ENCODE measurements at places on chromosomes 6 and 20.

GRCh38 chr6:38802497-38802896 lies 87.4 kb downstream of the DNAH8 start:
- no peak for DNase-seq

- DNase-seq = no peak
These were observed 736.0 kb downstream of the CD109 start for GRCh38 chr6:74431873-74432580.

GRCh38 chr6:14622909-14623505 lies 505.4 kb downstream of the CD83 start:
- no peak for DNase-seq

DNA sequence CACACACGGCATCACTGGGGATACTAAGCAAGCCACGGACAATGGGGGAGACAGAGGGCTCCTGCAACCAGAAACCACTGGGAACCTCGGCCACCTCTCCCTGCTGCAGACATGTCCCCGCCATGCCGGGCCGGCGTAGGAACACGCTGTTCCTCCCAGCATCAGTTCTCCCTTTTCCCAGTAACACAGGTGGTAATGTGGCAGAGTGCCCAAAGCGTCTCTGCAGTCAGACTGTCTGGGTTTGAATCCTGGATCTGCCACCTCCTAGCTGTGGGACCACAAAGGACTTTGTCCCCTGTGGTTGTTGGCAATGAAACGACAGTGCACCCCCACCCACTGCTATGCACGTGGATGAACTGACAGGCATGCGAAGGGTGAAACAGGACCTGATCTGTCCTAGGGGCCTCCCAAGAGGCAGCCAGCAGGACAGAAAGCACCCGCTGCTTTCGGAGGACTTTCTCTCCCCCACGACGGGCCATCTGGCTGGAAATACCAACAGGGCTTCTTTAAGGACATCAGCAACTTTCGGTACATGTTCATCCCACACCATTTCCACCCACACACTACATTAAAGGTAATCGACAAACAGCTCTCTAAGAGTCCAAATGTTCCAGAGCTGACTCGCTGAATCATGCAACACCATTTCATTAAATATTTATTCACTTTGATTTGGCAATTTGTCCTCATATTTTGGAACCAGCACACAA lies 74.1 kb downstream of the SULF2 start:
- no peak for DNase-seq

- no peak for DNase-seq
These were observed 5.5 kb downstream of the CDK19 start for GRCh38 chr6:110809792-110810191.

- no peak for DNase-seq
These were observed 18.5 kb downstream of the SDC4 start for GRCh38 chr20:45329497-45330319.

GRCh38 chr20:46203510-46203837 lies 85.4 kb downstream of the CD40 start:
- DNase-seq = no peak

- no peak for DNase-seq
These were observed 661.7 kb upstream of the CITED2 start for GRCh38 chr6:140036196-140036595.

GRCh38 chr20:34709831-34710567 lies 5.9 kb downstream of the TP53INP2 start:
- DNase-seq = peak; percentile 60

DNA sequence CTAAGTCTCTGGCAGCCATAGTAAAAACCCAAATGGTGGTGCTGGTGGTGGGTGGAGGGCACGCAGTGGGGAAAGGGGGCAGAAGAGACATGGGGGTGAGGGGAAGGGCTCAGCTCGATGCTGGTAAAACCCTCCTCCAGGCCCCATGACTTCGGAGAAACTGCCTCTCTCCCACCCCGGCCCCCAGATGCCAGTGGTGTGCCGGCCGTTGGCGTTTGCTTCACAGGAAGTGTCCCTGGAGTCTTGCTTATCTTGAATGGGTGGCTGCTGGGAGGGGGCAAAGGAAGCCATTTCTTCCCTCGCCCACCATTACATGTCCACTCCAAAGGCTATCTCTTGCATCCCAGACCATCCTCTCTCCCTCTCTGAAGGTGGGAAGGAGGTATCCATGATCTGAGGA lies 25.4 kb downstream of the VEGFA start:
- DNase-seq = no peak

DNA sequence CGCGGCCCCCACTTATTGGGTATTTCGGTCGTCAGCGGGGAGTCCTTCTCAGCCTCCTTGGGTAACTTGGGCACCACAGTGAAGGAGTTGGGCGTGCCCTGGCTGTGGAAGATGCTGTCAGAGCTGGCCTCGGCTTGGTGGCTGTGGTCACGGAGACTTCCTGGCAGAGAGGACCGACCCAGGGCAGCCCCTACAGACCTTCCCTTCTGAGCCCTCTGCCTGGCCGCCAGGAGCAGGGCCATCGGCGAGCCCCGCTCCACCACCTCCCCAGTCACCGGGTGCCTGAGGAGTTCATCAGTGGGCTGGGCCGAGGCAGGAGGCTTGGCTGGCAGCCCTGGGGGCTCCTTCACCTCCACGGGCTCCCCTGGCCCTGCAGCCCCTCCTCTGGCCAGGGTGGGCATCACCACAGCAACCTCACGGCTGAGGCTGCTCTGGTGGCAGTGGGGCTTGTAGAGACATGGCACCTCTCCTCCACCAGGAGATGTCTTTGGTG lies 37.2 kb downstream of the C6orf132 start:
- peak; percentile 16 for DNase-seq

GRCh38 chr6:111952274-111952673 lies 79.0 kb upstream of the FYN start:
- DNase-seq = no peak

- no peak for DNase-seq
These were observed 437.5 kb downstream of the TFAP2A start for GRCh38 chr6:9977411-9977810.

GRCh38 chr6:79750806-79751205 lies 119.7 kb downstream of the SH3BGRL2 start:
- no peak for DNase-seq

- no peak for DNase-seq
These were observed 97.6 kb downstream of the DTD1 start for GRCh38 chr20:18685406-18685805.

DNA sequence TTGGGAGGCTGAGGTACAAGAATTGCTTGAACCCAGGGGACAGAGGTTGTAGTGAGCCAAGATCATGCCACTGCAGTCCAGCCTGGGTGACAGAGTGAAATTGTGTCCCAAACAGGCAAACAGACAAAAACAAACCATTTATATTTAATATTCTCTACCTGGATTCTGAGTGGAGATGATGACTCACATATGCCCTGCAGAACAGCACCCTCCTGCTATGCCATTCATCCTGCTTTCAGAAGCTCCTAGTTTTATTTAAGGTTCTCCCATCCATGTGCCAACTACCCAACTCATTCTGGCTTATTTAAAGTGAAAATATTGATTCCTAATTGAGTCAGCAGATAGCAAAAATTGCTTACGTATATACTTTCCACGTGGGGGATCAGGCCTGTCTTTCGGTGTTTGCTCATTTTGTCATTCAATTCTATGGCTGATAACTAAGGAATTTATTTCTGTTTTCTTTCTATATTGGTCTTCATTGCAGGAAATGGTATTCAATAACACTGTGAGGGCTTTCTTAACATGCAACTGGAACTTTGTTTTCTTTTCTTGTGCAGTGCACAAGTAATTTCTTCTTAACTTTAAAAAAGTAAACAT lies 459.1 kb upstream of the JAG1 start:
- DNase-seq = no peak

DNA sequence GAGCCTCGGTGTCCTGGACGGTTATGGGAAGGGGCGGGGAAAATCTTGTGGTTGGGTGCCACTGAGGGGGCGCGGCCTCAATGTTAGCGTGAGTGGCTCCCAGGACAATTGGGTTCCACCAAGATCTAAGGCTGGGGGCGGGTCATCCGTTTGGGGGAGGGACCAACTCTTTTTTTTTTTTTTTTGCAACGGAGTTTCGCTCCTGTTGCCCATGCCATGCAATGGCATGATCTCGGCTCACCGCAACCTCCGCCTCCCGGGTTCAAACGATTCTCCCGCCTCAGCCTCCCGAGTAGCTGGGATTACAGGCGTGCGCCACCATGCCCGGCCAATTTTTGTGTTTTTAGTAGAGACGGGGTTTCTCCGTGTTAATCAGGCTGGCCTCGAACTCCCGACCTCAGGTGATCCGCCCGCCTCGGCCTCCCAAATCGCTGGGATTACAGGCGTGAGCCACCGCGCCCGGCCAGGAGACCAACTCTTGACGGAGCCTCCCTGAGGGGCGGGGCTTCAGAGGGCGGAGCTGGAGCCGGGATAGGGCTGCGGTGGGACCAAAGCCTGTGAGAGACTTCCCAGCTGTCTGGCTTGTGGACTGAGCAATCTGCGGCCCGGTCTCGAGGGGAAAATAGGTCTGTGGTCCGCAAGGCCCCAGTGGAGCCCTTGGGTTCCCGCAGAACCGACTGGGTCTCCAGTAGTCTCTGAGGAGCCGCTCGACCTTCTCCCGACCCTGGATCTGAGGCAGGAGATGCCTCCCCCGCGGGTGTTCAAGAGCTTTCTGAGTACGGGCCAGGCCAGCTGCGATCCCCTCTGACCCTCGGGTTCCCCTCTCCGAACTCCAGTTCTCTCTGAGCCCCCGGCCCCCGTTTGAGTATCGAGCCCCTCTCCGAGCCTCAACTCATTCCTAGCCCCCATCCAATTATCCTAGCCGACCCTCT lies 1.1 kb downstream of the SPAG4 start:
- DNase-seq = peak; percentile 78

GRCh38 chr20:15555913-15556312 lies 1017.3 kb downstream of the KIF16B start:
- DNase-seq = no peak

- DNase-seq = no peak
These were observed 32.7 kb downstream of the LRRC1 start for GRCh38 chr6:53827531-53827930.

- DNase-seq = no peak
These were observed 110.0 kb upstream of the SYNDIG1 start for GRCh38 chr20:24359321-24360027.

DNA sequence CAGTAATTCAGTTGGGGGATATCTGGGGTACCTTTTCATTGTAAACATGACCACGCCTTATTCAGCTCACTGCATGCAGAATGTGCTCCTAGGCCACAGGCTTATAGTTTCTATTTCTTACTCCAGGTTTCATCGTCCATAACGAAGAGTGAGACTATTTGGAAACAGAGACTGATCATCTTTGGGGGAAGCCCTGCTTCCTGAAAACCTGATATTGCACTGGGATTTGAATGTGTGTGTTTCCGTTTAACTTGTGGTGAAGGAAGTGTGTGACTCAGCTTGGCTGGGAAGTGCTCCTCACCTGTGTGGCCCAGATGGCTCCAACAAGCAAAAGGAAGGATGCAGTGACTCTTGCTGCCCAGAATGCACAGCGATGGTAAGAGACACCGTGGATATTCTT lies 19.6 kb upstream of the LTV1 start:
- DNase-seq = no peak

GRCh38 chr6:80095600-80095999 lies 10.9 kb upstream of the BCKDHB start:
- no peak for DNase-seq

DNA sequence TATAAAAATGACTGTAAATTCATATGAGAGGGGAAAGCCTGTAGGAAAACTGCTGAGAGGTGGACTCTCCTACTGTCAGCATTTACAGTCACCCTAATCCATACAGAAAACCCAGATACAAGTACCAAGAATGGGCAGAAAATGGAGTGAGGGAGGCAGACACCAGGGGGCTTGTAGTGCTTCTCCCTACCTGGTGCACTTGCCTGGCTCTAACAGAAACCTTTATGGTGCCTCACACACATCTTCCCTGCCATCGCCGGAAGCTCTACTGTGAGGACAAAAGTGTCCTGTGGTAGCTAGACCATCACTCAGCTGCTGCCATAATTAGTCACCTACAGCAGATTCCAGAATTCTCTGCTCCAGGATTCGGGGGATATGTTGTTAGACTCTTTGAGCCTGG lies 441.3 kb downstream of the TFAP2B start:
- no peak for DNase-seq

DNA sequence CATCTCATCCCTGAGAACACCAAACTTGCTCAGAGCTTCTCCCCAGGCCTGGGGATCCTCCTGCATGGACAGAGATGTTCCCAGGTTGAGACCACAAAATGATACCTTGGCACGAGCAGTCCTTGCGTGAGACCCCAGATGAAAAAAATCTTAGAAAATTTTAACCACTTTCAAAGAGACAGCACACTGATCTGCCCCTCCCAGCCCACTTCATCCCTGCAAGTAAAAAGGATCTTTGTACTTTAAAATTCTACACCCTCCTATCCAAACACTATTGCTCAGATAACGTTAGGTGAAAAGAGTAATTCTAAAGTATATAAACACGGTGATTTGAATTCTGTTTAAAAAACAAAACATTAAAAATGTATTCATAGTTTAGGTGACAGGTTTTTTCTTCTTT lies 98.5 kb downstream of the SLC23A2 start:
- no peak for DNase-seq

- no peak for DNase-seq
These were observed 53.5 kb upstream of the DEK start for GRCh38 chr6:18317850-18318249.

GRCh38 chr6:21537637-21538036 lies 55.9 kb upstream of the SOX4 start:
- DNase-seq = no peak

DNA sequence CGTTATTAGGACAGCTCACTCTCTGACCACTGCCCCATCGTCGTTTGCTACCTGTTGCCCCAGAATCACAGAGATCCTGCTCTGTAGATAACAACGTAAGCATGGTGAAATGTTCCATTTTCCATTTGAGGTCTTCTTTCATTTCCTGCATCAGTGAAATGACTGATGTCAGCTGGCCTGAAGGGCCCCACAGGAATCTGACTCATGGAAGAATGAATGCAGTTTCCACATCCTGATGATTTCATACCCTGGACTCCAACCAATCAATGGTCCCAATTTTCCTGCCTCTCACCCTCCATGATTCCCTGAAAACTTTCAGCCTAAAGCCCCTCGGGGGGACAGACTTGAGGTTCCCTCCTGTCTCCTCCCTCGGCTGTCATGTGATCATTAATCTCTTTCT lies 394.4 kb upstream of the CDH4 start:
- DNase-seq = no peak

DNA sequence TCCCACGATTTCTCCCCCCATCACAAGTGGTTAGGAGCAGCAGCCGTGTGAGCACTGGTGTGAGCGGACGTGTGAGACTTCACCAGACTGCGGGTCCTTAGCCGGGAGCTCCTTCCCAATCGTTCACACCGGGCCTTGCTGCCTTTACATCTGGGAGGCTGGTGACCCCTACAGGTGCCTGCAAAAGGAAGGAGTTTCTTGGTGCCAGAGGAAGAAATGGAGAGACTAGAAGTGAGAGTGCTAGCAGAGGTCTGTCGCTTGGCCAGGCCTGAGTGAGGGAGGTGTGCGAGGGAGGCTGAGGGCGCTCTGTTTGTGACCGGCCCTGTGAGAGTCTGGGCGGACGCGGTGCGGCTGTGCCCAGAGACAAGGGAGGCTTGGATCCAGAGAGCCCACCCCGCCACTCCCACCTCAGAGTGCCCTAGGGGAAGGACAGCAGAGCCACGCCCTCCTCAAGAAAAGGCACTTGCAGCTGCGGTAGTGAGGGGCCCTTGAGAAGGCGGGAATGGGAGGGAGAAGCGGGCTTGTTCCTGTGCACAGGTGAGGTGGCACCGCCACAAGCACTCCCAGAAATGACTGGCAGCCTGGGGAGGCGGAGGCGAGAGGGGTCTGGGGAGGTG lies 10.0 kb upstream of the ARMC2 start:
- DNase-seq = no peak
